Aorta (tissue), 5 donors: ENCODE measurements at places on chromosomes 13 and 19.
A peak's percentile ranks its signal among the peaks of the same experiment; 100 is the strongest.

- H3K27ac ChIP-seq = no peak overlapping the region
- H3K4me3 ChIP-seq = no peak overlapping the region
- H3K4me1 ChIP-seq = no peaks in the 10 kb centered on the region
- no peak for DNase-seq
- peaks cover 2% of the 10 kb centered on the region for H3K36me3 ChIP-seq
- no peaks in the 10 kb centered on the region for H3K27me3 ChIP-seq
Observed at GRCh38 chr13:95502216-95502615, 50.3 kb upstream of the CLDN10 start.

- DNase-seq = no peak
- no peak overlapping the region for H3K4me3 ChIP-seq
- H3K36me3 ChIP-seq = no peaks in the 10 kb centered on the region
- no peaks in the 10 kb centered on the region for H3K27me3 ChIP-seq
- H3K4me1 ChIP-seq = no peaks in the 10 kb centered on the region
- no peak overlapping the region for H3K27ac ChIP-seq
Observed at GRCh38 chr13:98927951-98928927, 49.6 kb downstream of the DOCK9 start.

DNA sequence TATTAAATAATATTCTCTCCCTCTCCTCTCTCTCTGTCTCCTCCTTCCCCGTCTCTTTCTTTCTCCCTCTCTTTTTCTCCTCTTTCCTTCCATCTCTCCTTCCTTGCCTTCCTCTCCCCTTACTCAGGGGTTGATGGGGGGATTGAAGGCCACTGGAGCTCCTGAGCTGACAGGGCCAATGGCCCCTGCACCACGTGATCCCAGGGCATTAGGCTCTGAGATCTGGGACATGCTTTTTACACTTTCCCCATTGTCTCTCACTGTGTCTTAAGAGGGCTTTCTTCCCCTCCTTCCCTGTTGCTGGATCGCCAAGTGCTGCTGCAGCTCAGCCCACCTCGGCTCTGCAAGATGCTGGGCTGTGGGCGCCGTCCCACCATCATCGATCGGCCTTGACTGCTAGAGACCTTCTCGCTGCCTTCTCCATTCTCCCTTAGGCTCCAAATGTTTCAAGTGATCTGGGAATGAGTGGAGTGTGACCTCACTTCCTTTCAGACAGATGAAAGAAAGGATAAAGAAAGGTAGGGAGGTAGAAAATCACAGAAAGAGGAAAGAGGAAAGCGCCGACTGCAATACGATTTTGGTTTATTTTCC is 42.2 kb downstream of the COL4A1 start:
- no peaks in the 10 kb centered on the region for H3K36me3 ChIP-seq
- H3K4me1 ChIP-seq = peaks cover 4% of the 10 kb centered on the region
- DNase-seq = no peak
- no peaks in the 10 kb centered on the region for H3K27me3 ChIP-seq
- H3K27ac ChIP-seq = peak overlapping the region; percentile 14

- no peak overlapping the region for H3K4me3 ChIP-seq
- H3K4me1 ChIP-seq = no peaks in the 10 kb centered on the region
- H3K36me3 ChIP-seq = peaks cover 5% of the 10 kb centered on the region
- DNase-seq = peak; percentile 74
- H3K27ac ChIP-seq = no peak overlapping the region
Observed at GRCh38 chr19:12937093-12937926, 1.1 kb upstream of the CALR start.

DNA sequence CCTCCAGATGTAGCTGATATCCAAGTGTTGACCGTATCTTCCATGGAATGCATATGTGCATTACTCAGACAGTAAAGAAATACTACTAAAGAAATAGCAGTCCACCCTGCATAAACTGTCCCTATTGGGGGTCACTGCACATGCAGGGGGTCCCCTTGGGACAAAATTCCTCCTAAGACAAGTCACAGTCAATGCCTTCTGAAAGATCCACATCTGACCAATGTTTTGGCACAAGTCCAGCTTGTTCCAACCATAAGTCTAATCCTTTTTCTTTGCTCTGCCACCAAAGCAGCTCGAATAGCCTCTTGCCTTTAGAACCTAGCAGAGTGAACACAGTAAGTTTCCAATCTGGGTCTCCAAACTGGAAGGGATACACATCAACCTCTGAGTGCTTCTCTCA is 87.9 kb downstream of the DIAPH3 start:
- H3K27me3 ChIP-seq = no peaks in the 10 kb centered on the region
- DNase-seq = no peak
- no peaks in the 10 kb centered on the region for H3K4me1 ChIP-seq
- no peak overlapping the region for H3K4me3 ChIP-seq
